Stimulated activated CD8-positive, alpha-beta memory T cell treated with anti-CD3 and anti-CD28 coated beads, Interleukin-7, amount 100 ng/mL, for 4 hours (primary cell): ENCODE measurements at places on chromosomes 11 and 22.

DNA sequence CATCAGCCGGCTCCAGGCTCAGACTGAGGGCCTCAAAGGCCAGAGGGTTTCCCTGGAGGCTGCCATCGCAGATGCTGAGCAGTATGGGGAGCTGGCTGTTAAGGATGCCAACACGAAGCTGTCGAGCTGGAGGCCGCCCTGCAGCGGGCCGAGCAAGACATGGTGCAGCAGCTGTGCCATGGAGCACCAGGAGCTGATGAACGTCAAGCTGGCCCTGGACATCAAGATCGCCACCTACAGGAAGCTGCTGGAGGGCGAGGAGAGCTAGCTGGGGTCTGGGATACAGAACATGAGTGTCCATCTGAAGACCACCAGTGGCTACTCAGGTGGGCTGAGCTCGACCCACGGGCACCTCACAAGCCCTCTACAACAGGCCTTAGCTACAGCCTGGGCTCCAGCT, 4.0 kb upstream of the SCUBE2 start:
- no peak for DNase-seq

DNA sequence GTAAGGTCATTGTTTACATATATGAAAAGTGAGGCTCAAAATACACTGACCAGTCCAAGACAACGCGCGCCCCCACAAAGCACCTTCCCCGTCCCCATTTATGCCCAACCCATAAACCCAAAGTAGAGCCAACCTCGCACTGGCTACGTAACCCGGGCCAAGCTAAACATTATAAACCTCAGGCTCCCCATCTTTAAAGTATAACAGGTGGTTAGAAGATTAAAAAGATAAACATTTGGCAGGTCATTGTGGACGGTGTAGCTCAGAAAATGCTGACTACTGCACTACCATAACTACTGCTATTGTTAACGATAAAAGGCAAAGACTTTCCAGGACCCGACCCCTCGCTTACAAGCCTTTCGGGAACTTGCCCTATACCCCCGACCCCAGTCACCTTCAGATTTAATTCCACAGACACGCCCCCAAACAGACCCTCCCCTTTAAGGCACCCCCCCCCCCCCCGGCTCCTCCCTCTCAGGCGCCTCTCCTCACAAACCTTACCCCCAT, 470 bp downstream of the NUMA1 start:
- no peak for DNase-seq

DNA sequence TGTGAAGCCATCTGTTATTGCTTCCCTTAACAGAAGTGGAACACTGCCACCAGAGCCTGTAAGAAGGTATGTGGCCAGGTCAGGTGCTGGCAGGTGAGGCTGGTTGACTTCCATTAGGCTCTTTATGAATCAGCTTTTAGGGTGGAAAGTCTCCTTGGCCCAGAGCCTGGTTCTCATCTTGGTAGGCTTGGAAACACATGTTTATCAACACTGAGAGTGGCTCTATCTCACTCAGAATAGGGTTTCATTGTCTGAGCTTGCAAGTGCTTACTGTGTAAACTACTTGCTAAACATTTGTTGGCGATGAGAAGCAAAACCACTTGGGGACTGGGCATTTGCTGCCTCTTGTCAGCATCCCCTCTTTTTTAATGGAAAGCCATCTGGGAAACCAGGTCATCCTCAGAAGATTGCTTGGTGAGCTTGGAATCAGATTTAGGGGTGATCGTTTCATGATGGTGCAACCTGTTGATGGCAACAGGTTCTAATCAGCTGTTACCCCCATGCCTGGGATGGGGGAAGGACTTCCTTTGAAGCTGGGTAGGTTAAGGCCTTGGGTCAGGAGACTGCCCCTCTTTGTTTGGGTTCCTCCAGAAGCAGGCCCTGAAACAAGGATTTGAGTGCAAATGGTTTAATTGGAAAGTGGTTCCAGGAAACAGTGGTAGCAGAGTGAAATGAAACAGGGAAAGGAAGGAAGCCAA, 75.0 kb upstream of the AMPD3 start:
- no peak for DNase-seq

DNA sequence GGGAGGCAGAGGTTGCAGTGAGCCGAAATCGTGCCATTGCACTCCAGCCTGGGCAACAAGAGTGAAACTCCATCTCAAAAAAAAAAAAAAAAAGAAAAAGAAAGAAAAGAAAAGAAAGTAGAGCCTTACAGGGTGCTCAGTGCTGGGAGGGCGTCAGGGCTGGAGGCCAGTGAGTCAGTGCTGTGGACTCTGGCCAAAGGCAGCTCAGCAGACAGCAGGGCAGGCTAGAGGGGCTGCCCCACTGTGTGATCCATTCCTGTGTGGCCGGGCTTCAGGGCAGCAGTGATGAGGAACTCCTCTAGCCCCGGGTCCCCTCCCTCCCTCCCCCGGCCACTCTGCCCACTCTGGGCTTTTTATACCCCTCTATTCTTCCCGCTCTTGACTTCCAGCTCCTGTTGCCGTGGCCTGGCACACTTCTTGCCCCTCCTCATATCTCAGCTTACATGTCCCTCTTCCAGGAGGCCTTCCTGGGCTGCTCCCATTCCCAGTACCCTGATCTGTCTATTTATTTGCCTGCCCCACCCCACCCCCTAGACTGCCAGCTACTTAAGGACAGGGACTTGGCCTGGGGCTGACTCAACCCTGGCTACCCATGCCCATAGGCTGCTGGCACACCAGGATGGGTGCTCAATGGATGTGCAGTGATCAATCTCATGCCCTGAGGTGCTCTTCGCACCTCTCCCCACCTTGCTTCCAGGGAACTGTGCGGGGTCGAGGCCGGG, 10.1 kb downstream of the SYT12 start:
- no peak for DNase-seq

- DNase-seq = no peak
Observed at GRCh38 chr11:66084821-66085475, 14.9 kb downstream of the PACS1 start.

DNA sequence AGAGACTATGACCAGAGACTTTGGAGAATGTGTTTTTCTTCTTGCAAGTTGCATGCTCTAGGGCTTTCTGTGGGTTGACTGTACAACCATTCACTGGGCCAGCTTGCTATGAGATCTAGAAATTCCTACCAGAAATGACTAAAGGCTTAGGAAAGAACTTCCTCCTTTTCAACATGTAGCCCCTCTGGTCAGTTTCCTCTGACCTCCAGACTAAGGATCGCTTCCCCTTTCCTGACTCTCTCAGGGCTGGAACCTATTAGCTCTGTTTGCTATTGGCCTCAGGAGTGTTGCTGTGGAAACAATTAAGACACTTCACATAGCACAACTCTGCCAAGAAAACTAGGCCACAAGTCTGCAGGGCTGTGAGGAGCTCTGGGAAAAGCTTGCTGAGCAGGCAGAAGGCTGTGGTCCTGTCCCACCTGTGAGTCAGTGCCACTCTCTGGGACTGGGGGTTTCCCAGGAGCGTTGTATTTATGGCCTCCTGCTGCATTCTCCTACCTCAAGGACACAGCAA, 10.7 kb downstream of the CRY2 start:
- DNase-seq = no peak

DNA sequence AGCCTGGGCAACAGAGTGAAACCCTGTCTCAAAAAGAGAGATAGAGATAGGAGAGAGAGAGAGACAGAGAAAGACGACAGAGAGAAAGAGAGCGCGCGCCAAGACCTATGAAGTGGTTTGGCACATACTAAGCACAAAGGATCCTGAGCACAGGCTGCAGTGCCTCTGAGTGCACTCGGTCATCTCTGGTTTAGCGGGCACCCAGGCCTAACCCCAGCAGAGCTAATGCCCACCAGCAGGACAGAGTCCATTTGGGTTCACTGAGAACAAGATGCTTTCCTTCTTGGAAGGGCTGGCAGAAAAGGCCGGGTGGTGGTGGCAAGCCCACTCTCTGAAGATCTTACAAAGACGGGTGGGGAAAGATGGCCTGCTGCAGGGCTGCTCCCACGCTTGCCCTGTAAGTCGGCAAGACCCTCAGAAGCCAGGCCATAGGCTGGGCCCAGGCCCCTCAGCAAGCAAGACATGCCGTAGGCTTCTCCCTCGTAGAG, 3.3 kb downstream of the SCARF2 start:
- DNase-seq = no peak

DNA sequence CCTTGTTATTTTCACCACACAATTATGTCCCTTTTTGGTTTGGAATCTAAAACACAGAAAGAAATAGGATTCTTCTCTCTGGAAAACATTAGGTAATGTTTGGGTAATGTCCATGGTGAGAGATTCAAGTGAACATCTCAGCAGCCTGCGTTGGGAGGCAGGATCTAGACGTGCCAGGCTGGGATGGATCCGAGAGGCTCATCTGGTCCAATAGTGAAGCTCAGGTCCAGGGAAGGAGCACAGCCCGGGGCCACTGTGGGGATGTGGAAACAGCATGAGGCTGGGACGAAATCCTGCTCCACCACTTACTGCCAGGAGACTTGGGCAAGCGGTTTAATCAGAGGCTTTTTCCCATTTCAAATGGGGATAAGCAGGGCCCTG, 109.9 kb downstream of the CSNK2A3 start:
- no peak for DNase-seq

- no peak for DNase-seq
Observed at GRCh38 chr11:113059548-113059947, 98.3 kb downstream of the NCAM1 start.

GRCh38 chr11:15889363-15890030, 466.8 kb downstream of the SOX6 start:
- DNase-seq = no peak

DNA sequence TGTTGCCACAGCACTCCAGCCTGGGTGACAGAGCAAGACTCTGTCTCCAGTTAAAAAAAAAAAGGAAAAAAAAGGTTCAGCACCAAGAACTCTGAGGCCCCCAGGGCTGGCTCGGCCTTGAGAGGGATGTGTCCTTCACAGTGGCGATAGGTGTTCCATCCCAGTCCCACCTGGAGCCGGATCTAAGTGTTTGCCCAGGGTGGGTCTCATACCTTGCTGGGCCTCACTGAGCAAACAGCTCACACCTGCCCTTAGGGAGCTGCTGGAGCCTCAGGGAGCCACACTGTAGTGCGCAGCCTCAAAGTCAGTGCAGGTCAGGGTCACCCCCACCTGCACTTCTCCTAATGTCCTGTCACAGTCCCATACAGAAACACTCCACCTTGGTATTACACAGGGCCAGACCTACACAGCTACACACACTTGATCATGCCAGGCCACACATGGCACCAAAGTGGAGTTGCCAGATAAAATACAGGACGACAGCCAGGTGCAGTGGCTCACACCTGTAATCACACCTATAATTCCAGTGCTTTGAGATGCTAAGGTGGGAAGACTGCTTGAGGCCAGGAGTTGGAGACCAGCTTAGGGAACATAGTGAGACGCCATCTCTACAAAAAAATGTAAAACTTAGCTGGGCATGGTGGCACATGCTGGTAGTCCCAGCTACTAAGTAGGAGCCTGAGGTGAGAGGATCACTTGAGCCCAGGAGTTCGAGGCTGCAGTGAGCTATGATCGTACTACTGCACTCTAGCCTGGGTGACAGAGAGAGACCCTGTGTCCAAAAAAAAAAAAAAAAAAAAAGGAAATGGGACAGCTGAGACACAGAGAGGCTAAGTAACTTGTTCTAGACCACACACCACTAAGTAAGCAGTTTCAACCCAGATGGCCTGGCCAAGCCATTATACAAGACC, 7.3 kb downstream of the STARD10 start:
- DNase-seq = no peak

GRCh38 chr11:99739464-99740089, 718.8 kb downstream of the CNTN5 start:
- DNase-seq = no peak

DNA sequence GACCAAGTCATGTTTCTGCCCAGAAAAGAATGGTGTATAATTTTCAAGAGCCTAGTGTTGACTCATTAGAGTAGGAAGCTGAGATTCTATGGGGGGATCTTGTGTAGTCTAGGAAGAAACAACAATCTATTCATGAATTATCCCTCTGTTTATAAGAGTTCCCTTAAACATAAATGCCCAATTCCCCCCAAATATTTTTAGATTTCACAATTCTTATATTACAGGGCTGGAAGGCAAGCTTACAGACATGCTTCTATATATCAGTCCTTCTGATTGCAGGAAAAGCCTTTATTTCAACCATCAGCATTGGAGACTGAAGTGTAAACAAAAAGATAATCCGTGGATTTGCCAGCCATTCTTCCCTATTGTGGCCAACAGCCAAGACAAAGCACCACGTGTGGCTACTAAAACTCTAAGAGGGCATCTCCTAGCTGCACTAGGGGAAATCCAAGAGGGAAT, 71.4 kb downstream of the NAT10 start:
- DNase-seq = no peak

DNA sequence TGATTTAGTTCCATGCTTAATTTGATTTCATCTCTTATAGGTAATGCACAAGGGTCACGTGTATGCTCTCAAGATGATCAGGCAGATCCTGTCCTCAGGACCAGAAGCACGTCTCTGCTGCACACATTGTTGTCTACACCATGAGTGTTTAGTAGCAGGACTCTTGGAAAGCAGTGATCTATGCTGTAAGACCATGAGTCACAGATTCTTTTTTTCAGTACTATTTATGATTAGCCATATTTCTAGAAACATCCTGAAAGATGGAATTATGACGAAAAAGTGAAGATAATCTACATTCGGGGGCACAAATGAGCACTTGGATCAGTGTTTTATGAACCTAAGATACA, 29.6 kb downstream of the ZBED4 start:
- DNase-seq = no peak

DNA sequence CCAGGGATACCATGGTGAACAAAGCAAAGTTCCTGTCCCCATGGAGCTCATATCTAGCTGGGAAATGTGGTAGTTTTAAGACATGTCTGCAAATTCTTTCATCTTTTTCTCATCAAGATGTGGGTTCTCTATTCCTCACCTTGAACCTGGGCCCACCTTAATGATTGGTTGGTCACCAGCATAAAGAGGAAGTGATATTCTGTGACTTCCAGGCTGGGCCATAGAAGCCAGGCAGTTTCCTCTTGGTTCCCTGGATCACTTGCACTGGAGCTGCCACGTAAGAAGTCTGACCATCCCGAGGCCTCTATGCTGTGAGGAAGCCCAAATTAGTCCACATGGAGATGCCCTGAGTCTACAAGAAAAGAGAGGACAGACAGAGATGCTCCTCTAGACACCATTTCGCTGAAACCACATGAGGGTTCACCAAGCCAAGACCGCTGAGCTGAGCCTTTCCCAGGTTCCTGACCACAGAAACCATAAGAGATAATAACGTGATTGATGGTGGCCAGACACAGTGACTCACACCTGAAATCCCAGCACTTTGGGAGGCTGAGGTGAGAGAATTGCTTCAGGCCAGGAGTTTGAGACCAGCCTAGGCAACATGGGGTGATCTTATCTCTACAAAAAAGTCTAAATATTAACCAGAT, 119.5 kb upstream of the ISX start:
- DNase-seq = no peak

- DNase-seq = no peak
Observed at GRCh38 chr11:88631497-88631896, 294.0 kb upstream of the CTSC start.

- no peak for DNase-seq
Observed at GRCh38 chr11:36534276-36534840, 24.3 kb upstream of the TRAF6 start.
